Activated T-cell treated with anti-CD3 and anti-CD28 coated beads, Interleukin-2, amount 50 U/mL, for 48 hours (primary cell): ENCODE measurements at places on chromosomes 5 and 9.

DNA sequence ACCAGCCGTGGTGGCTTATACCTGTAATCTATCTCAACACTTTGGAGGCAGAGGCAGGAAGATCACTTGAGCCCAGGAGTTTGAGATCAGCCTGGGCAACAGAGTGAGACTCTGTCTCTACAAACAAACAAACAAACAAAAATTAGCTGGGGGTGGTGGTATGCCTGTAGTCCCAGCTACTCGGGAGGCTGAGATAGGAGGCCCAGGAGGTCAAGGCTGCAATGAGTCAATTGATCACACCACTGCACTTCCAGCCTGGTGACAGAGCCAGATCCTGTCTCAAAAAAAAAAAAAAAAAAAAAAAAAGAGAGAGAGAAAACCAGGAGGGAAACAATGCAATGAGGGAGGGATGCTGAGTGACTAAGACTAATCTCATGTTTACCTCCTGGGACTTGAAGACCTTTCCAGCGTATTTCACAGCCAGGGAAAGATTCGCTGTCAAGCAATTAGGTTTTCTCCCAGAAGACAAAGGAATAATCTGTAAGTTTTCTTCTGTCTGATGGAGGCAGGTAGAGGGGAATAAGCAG lies 51.1 kb upstream of the MIER3 start:
- no peak for DNase-seq

DNA sequence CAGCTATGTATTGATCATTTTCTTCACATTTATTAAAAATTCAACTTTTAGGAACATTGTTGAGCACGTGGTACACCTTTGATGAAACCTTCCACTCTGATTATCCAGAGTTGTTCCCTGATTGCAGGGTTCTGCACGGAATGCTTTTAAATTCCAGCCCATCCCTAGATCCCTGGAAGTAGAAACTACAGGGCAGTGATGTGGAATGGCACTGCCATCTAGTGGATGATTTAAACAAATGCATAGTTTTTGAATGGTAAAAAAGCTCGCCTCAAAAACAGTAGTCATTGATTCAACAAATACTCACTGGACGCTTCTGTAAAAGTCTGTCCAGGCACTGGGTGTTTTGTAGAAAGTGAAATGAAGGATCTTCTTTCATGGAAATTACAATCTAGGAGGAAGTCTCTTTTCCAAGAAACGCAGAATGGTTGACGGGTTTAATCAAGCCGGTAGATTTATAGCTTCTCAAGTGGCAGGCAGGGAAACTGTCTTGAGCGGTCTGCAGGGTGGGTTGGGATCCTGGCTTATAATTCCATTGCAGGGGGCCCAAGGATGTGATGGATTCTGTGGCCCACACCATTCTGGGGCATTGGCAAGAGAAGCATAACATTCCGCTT lies 118.4 kb downstream of the ARHGAP26 start:
- DNase-seq = no peak

DNA sequence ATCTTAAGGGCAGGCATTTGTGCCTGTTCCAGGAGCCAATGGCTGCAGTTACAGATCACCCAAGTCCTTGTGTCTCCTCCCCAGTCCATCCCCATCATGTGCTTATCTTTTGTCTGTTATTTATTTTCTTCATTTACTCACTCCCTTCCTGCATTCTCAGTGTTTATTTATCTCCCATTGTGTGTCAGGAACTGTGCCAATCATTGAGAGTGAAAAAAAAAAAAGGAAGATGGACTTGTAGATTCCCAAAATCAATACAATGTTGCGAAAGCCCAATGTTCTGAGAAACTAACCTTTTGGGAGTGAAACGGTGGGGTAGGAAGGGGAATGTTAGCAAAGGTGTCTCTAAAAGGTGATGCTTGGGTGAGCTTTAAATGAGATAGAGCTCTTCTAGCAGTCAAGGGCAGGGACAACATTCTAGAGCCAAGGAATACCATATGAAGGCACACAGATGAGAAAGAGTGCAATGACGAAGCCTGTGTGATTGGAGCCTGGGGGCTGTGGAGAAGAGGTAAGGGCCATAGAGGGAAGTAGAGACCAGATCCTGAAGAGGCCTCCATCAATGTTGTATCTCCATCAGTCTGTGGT lies 53.0 kb downstream of the CMYA5 start:
- no peak for DNase-seq

DNA sequence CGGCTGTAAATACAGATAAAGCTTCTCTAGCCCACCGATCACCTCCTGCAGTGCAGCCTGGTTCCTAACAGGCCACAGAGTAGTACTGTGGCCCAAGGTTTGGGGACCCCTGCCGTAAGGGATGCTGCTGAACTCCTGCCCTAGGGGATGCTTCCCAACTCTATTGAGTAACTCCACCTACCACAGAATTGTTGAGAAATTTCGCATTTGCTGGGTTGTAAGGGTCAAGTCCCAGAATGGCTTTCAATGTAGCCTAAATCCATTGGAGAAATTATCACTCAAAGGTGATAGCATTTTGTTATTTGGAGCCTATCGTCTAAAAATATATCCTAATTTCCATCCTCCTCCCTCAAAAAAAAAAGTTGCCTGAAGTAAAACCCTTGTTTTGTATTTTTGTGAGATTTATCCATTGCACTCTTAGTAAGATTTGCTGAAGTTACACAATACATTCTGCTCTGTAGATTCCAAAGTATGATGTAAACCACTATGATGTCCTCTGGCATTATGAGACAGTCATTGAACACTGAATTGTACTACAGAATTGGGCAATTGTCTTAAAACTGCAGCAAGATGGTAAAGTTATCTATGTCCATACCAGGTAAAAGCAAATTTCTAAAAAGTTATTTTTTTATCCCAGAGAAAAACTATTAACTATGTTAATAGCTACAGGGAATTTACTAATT lies 14.0 kb downstream of the ACTBL2 start:
- no peak for DNase-seq

GRCh38 chr9:100394816-100395215 lies 32.1 kb upstream of the MSANTD3 start:
- no peak for DNase-seq

DNA sequence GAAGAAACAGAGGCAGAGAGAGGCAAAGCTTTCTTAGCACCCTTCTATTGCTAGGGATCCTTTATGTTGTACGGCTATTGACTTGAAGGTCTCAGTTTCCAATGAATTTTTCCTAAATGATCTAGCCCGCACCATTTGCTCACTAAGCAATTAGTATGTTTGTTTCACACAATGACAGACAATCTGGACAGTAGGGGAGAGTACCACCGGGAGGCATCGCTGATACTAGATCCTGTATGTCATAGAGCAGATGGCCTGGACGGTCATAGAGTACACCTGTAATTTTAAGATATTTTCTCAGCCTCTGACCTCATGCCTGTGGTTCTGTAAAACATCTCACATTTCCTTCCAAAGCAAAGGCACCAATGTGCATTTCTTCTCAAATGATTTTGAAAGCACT lies 194.3 kb downstream of the TLE4 start:
- DNase-seq = no peak

- DNase-seq = no peak
Measured at GRCh38 chr5:67792891-67793290, 422.7 kb upstream of the PIK3R1 start.

GRCh38 chr5:1666812-1667588 lies 132.6 kb downstream of the MRPL36 start:
- peak; percentile 74 for DNase-seq

DNA sequence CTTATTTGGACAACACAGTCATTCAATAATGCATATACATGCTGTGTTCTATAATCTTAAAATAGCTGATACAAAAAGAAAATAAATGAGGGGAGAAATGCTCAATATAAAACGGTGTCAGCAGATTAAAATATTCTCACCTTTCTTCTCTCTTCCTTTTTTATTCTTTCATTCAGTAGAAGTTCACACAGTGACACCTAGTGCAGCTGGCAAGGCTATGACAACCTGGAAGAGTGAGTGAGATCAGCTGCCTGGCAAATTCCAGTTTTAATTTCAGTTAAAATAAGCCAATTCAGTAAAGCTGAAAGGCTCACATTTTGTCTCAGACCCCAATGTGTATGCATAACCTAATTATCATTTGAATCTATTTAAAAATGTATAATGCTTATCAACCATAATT lies 150.3 kb downstream of the RASEF start:
- no peak for DNase-seq

- no peak for DNase-seq
Measured at GRCh38 chr5:85452322-85453025, 1067.8 kb upstream of the EDIL3 start.

GRCh38 chr9:1014640-1015039 lies 35.5 kb upstream of the DMRT2 start:
- DNase-seq = no peak

DNA sequence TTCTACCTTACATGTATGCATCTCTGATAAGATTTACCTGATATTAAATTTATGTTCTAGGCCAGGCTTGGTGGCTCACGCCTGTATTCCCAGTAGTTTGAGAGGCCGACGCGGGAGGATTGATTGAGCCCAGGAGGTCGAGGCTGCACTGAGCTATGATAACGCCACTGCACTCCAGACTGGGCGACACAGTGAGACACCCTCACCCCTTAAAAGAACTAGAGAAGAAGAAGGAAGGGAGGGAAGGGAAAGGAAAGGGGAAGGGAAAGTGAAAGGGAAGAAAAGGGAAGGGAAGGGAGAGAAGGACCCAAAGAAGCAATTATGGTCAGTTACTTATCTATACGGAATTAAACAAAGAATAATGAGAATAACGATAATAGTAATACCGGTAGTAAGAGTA lies 1.2 kb upstream of the RFK start:
- no peak for DNase-seq

- no peak for DNase-seq
Measured at GRCh38 chr9:130060296-130060695, 6.6 kb downstream of the GPR107 start.

DNA sequence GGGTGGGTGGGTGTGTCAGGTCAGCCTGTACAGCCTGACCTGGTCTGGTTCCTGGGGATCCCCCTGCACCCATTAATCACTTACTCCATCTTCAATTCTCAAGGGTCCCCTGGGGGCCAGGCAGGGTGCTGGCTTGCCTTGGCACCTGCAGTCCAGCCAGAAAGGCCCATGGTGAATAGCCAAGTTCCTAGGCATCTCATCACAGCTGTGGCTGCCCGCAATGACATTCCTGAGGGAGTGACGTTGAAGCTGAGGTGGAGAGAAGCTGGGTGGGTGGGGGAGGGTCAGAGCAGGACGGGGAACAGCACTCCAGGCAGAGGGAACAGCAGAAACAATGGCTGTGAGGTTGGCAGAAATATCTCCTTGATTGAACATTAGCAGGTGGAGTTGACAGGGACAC lies 10.6 kb downstream of the HMCN2 start:
- DNase-seq = no peak

DNA sequence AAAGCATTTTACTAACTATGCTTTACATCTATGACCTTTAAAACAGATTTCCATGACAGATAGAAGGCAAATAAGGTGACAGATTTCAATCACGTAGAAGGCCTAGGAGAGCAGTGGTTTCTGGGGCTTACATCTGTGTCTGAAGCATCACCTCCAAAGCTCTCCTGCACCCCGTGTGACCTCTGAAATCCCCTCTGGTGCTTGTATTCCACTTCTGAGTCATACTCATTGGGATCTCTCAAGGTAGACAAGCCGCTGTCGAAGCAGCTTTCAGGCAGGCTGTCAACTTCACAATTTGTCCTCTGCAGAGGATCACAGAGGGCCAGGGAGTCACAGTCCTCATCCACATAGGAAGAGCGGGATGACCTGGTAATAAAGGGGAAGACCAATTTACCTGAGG lies 62.2 kb downstream of the RASEF start:
- no peak for DNase-seq

- no peak for DNase-seq
Measured at GRCh38 chr9:107005201-107005600, 142.2 kb downstream of the ZNF462 start.

DNA sequence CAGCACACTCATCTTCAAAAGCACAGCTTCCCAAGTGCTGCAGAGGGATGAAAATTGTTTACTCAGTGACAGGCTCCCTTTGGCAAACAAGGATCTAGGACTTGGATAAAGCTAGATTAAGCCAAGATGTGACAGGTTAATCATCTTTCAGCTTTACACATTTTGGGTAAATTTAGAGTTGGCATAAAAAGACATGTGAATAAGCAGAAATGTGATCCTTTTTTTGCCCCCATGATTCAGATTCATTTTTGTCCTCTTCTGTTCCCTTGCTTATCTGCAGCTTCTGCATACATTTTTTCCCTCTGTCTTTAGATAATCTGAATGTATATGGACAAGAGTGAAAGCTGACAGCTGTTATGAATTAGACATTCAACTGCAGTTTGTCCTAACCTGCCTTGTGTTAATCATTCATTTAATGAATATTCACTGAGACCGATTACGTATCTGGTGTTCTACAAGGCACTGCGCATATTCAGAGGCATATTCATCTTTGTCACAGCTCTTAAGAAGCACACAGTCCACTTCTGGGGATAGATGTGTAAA lies 19.6 kb downstream of the ADAMTSL1 start:
- no peak for DNase-seq

DNA sequence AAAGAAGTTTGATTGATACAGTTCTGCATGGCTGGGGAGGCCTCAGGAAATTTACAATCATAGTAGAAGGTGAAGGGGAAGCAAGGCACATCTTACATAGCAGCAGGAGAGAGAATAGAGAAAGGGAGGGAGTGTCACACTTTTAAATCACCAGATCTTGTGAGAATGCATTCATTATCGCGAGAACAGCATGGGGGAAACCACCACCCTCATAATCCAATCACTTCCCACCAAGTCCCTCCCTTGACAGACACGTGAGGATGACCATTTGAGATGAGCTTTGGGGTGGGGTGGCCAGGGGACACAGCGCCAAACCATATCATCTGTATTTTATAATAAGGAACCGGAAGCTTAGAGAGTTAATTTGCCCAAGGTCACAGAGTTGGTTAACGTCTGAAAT lies 13.7 kb upstream of the FOCAD start:
- no peak for DNase-seq

DNA sequence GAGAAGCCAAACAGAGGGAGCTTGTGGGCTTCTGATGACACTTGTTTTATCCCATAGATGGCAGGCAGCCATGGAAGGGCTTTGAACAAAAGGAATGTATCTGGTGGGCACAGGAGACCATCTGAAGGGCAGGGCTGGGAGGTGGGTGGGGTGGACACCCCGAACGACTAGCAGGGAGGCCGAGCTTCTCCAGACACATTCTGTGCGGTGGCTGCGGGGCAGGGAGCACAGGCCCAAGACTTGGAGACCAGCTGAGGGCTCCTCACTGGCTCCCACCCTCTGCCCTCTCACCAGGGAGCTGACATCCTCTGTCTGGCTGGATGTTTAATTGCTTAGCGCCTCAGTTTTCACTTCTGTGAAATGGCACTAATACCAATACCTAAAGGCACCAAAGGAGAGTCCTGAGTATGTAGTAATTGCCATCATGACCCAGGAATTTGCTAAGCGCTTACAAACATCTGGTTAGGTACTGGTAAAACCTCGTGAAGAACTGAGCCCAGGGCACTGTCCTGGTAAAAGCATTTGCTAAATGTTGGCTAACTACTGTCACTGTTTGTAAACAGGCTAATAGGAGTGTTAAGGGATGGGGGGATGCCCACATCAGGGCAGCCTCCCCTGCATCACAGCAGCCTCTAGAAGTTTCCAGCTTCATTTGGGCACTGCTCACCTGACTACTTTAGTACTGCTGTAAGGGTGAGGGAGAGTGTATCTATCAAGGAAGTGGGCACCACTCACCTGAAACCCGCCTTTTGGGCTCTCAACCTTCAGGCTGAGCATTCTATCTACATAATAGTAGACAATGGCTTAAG lies 2.1 kb upstream of the PHF2 start:
- DNase-seq = no peak
